ENCODE measurements at places on chromosomes 13 and 19. TPM values are rescaled to one million over a fixed set of nuclear protein-coding genes. Genes with fewer than 3 reads are reported as not detected.

TEX101 gene
- total RNA-seq = not detected

DACH1 gene
- total RNA-seq = 10.5 TPM

GRCh38 chr13:84129966-84130365 is 247.7 kb upstream of the SLITRK1 start:
- no peak for DNase-seq

DNA sequence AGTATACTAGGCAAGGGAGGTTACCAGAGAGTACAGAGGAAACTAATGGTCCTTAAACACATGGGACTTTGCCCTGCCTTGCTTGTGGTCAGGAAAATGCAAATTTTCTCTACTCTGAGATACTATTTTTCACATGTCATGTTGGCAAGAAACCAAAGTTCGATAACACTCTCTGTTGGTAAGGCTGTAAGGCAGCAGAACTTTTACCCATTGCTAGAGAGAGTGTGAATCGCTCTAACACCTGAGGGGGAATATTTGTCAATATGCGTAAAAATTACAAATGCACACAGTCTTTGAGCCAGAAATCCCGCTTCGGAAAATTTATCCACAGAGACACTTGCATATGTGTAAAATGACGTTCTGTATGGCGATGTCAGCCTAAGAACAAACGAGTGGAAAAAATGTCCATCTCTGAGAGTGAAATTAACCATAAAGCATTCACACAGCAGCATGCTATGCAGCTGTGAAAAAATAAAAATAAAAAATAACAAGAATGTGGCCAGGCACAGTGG is 9.5 kb upstream of the RFX1 start:
- DNase-seq = no peak

- DNase-seq = no peak
Observed at GRCh38 chr19:55152017-55152416, 3.0 kb upstream of the TNNT1 start.

DNA sequence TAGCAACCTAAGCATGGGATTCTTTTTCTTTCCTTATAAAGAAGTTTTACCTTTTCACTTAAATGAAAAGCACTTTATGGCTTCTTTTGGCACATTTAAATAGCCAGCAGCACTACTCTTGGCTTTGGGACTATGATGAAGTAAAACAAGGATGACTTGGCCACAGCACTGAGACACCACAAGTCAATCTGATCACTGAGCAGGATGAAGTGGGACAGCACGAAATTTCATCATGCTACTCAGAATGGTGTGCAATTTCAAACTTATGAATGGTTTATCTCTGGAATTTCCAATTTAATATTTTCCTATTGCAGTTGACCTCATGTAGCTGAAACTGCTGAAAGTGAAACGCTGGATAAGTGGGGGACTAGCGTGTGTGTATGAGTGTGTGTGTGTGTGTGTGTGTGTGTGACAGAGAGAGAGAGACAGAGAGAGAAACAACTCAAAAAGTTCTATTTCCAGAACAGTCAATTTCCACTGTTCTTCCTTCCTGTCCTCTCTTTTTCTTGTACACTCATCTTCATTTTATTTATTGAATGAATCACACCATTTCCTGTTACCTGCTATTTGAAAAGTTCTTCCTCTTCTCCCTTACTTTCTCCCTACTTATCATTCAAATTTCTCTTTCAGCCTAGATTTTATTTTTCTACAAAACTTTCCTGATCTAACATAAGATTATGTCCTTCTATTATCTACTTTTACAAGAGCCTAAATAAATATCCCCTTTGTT is 414.2 kb upstream of the MIR17HG start:
- no peak for DNase-seq

DNA sequence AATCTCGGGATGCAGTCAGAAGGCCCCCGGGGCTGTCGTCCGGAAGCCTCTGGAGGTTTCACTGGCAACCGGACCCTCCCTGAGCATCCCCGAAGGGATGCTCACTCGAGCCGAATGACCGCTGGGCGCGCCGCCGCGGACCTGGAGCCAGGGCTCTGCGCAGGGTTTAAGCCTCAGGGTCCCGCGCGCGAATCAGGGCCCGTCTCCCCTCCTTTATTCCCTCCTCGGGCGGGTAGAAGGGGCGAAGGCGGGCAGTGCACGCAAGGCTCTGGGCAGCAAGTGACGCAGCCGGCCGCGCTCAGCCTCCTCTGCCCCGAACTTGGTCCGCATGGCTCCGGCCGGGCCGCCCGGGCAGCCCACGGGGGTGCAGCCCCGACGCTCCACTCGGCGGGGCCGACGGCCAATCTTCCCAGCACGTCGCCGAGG is 572 bp downstream of the SHISA2 start:
- DNase-seq = peak; percentile 85

- no peak for DNase-seq
Observed at GRCh38 chr19:51599084-51599483, 28.0 kb downstream of the ZNF175 start.

DNA sequence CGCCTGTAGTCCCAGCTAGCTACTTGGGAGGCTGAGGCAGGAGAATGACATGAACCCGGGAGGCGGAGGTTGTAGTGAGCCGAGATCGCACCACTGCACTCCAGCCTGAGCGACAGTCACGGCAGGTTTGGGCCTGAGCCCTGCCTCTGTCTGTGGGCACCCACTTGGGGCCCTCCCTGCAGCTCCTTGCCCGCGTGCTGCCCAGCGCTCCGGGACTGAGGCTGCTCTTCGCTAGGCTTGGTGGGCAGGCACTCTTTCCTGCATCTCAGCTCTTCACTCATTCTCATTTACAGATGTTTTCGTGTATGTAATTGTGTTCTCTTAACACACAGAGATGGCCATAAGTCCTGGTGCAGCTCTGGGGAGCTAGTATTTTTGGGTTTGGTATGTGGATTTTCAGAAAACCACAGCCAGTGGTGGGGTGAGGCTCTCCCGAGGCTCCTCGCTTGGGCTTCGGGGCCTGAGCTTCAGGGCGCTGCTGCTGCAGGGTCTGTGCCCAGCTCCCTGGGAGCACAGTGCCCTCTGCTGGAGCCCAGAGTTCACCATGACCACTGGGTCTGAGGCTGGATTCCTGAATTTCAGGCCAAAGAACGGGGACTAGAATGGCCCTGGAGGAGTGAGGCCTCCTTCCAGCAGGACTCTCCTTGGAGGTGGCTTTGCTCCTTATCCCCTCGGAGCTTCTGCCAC is 15.2 kb downstream of the UPF1 start:
- DNase-seq = peak; percentile 69

- peak; percentile 41 for DNase-seq
Observed at GRCh38 chr13:49858178-49858856, 65.8 kb upstream of the KPNA3 start.

Data from upper lobe of left lung (tissue), 6 donors.